ENCODE measurements at places on chromosomes 6 and 20.

- DNase-seq, result no peak
Observed at GRCh38 chr6:159754959-159755914, 6.6 kb upstream of the ACAT2 start.

DNA sequence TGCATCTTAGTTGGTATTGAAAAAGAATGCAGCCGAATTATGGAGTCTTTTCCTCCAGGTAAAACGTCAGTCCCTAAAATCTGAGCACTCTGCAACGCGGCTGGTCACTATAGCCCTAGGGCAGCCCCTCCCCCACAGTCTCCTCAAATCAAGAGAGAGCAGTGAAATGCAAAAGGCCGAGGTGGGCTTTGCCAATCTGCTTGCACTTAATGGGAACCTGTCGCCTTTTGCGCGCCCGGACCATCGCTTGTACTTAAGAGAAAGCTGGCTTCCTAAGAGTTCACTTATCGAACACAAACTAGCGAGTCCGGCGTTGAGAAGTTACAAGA, 447 bp downstream of the MCM3 start:
- peak; percentile 81 for DNase-seq

GRCh38 chr6:11804135-11804534, 25.5 kb upstream of the ADTRP start:
- DNase-seq, result no peak

- no peak for DNase-seq
Observed at GRCh38 chr6:52077961-52078625, 9.3 kb downstream of the PKHD1 start.

DNA sequence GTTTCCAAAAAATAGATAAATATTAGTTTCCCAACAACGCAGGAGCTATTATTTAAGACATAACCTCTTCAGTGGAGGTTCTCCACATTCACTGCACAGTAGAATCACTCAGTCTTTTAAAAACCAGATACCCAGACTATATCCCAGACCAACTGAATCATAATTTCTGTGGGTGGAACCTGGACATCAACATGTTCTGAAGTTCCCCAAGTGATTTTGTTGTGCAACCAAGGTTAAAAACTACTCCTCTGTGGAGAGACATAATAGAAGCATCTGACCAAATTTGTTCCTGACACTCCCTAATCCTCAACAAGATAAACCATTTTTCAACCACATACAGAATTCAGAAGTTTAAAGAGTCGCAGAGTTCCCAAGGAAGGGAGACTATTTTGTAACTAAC, 42.3 kb downstream of the STK38 start:
- DNase-seq, result no peak

DNA sequence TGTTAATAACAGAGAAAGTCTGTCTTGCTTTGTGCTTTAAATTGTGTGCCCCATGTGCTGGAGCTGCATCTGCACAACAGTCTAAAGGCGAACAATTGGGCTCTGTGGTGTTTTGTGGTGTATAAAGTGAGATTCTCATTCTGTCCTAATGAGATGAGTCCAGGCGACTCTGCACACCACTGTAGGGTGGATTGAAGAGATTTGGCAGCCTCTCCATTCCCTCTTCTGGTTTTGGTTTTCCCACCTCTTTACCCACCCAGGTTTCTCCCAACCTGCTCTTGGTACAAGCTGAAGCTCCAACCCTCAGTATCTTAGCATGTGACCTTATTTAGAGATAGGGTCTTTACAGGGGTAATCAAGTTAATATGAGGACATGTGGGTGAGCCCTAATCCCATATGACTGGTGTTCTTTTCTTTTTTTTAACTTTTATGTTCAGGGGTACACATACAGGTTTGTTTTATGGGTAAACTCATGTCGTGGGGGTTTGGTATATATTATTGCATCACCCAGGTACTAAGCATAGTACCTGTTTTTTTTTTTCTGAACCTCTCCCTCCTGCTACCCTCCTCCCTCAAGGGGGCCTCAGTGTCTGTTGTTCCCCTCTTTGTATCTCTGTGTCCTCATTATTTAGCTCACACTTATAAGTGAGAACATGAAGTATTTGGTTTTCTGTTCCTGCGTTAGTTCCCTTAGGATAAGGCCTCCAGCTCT, 217.6 kb upstream of the DTNBP1 start:
- no peak for DNase-seq

DNA sequence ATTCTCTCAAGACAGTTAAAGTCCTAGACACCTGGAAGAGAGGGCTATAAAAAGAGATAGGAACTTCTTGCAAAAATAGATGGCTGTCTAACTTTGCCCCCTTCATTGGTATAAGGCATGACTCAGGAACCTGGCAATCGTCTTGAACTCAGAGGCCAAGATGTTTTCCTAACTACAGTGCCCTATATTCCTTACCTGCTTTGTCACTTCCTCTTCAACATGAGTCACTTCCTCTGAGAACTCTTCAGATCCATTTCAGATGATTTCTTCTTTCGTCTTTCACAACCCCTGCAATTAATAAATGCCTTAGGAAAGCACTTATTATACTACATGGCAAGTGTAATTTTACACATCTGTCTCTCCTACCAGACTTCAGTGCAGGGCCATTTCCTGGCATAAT, 83.5 kb downstream of the HAO1 start:
- DNase-seq, result no peak

GRCh38 chr6:109373762-109374161, 8.5 kb downstream of the CD164 start:
- DNase-seq, result peak; percentile 57

DNA sequence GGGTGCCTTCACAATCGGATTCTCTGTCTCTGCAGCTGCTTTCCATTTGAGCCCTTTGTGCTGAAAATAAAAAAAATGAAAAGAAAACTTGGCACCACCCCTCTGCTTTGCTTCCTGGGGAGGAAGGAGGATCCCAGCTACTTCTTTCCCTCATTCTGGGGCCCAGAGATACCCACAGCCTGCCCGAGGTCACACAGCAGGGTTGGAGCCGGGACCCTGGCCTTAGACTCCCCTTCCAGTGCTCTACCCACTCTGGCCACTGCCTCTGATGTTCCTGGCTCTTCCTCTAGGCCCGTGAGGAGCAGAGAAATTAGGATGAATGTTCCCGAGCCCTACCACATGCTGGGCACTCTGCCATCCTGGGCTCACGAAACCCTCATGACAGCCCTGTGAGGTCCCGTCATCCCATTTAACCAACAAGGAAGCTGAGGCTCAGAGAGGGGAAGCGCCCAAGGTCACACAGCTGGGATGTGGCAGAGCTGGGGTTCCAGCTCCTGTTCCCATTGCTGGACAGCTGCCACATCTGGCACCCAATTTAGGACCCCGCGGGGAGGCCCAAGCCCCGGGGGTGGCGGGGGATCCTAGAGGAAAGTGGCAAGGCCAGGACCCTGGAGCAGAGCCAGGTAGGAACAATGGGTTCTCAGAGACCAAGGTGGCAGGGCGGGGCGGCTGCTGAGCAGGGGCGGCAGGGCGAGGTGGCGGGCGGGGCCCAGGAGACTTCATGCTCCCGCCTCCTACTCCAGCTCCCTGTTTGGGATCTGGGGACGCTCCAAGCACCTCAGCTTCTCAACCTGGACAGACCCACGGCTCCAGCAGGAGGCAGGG, 76.6 kb downstream of the CEBPB start:
- no peak for DNase-seq

DNA sequence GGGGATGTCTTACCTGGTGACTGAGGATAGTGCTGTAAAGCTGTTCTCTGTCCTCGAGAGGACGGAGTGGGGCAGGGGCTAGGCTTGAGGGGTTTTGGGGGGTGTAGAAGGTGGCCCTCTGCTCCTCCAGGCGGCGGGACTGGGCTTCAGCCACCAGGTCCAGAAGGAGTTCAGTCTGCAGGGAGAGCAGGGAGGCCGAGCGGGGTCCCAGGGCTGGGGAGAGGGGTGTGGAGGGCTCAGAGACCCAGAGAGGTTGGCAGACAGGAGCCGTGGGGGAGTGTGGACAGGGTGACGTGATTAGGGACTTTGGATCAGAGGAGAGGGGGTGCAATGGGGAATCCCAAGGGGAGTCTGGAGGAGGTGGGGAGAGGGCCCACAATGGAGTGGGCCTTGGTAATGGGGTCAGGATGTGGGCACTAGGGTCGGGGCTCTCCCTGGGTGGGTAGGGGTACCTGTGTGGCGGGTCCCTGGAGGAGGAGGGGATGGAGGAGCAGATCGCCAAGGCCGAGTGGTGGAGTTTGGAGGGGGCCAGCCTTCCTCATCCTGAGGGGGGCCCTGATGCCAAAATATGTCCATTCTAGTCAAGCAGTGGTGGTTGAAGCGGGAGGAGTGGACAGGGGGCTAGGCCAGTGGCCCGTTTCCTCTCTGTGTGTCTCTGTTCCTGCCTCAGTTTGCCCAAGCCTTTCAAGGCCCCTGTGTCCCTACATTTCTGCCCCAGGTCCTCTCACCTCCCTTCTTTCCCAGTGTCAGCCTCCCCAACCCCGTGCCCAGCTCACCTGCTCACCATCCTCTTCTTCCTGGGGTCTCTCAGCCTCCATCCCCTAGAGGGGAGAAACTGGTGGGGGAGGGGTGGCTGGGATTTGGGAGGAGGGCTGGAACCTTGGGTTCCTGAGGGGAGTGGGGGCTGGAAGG, 491 bp downstream of the GPSM3 start:
- no peak for DNase-seq

- no peak for DNase-seq
Observed at GRCh38 chr6:168157272-168158212, 78.5 kb upstream of the FRMD1 start.

DNA sequence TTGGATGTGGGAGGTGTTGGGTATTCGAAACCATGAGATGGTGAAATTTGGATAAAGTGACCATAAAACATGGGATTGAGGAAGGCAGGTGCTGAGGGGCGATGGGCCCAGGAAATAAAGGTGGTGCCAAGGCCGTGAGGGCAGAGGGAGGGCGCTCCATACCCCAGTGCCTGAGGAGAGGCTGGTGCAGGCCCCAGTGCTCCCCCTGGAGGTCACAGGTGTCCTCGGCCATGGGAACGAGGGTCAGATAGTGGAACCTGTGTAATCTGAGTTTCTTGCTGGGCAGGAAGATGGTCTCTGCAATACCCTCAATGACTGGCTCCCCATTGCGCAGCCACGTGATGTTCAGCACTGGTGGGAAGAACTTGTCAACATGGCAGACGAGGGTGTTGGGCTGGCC, 16.2 kb downstream of the HLA-DPB1 start:
- peak; percentile 81 for DNase-seq

DNA sequence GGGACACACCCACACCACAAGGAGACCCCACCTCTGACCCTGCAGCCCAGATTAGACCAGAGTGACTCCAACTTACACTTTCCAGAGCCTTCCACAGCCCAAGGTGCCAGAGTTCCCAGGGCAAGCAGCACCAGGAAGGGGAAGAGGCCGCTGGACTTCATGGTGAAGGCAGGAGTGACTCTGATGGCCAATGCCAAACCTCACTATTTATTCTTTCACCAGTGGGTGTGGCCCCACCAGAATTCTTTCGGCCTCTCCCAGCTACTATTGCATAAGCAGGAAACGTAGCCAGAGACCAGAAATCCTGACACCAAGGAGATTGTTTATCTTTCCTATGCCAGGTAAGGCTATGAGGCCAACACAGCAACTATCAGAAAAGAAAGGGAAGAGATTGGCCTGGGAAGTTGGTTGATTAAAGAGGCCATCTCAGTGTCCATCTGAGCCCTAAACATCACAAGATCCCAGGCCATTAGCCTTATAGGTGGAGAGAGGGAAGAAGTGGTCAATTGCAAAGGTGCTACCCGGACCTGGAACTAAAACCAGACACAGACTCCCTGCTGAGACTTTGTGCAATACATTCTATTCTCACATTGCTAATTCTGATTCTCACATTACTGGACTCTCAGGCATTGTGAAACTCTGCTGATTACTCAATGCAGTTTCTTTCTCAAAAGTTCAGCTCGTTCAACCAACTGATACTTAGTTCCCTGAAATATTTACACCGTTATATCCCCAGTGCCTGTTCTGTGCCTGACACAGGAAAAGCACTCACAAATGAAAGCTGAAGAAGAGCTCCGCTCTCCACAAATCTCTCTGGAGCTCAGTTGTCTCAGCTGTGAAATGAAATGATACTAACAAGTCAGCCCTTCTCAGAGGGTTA, at the start of gene SLPI:
Gene SLPI (minus strand): TSS at position 182 of the 880 bp plus-strand sequence. CDS start 21 bp downstream, at position 161.
- DNase-seq, result no peak

DNA sequence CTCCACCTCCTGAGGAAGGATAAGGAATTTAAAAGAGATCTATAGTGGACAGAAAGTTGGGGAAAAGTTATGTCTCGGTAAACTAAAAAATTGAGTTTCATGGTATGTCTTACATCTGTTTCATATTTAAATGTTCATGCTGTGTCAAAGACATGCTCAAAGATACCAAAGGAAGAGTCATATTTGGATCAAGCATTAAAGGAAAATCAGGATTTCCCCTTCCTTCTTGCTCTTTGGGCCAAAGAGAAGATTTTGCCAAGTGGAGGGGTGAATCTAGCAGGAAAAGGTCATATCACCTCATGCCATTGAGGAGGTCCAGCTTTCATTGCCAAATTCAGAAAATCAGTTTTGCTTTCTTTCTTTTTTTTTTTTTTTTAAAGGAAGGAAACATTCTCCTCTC, 192.4 kb downstream of the OGFRL1 start:
- DNase-seq, result no peak

DNA sequence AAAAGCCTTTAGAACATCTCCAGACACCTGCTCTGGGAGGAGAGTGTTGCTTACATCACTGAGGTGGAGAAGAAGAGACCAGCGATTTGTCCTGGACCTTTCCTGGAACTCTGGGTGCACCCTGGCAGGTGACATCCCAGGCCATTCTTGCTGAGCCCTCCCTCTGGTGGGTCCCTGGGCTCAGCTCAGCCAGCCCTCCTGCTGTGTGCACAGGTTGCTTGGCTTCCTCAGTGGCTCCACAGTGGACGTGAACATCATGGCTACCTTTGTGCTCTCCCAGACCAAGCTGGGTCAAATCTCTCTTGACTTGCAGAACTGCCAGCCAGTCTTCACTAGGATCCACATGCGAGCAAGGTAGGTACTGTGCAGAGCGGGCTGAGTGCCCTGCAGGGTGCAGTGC, 19.9 kb upstream of the BPIFA2 start:
- DNase-seq, result no peak

DNA sequence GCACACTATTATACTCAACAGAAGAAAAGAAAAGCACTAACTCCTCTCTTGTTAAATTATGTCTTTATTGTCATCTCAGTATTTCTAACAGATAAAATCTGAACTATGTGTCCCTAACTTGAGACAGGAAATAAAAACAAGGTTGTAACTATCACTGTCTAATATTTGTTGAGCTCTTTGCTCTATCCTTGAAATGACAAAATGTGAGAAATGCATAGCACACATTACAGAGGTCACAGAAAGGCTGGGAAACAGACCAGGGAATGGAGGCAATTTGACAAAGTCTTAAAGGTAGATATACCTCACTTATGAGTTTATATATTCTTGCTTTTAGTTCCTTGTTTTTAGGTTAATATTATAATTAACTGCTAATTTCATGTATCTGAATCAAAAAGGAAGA, 102.4 kb upstream of the MAP7 start:
- no peak for DNase-seq

- DNase-seq, result no peak
Observed at GRCh38 chr6:81875782-81876293, 123.4 kb upstream of the TENT5A start.

- DNase-seq, result no peak
Observed at GRCh38 chr6:37100745-37101144, 69.2 kb upstream of the PIM1 start.

GRCh38 chr6:96537726-96538125, 16.1 kb downstream of the UFL1 start:
- DNase-seq, result no peak

All from stimulated activated CD8-positive, alpha-beta memory T cell treated with anti-CD3 and anti-CD28 coated beads, Interleukin-4, amount 100 ng/mL, for 48 hours (primary cell).